ENCODE measurements at places on chromosomes 7 and 10.

- DNase-seq = no peak
Observed at GRCh38 chr10:22285130-22285529, 31.1 kb upstream of the COMMD3 start.

DNA sequence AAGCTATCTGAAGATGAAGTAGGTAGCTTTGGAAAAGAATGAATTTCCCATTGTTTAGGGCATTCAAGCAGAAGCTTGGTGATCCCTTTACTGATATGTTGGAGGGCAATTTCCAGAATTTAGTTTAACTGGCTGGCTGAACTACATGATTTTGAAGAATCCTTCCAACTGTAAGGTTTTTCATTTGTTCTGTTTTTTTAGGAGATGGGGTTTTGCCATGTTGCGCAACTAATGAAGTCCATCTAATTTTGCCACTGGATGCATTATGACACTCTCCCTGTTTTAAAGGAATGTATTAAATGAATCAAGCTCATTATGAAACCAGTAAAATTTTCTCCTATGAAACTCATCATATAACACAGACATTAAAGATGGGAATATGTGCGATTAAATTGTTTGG is 6.1 kb upstream of the DDX50 start:
- DNase-seq = no peak

DNA sequence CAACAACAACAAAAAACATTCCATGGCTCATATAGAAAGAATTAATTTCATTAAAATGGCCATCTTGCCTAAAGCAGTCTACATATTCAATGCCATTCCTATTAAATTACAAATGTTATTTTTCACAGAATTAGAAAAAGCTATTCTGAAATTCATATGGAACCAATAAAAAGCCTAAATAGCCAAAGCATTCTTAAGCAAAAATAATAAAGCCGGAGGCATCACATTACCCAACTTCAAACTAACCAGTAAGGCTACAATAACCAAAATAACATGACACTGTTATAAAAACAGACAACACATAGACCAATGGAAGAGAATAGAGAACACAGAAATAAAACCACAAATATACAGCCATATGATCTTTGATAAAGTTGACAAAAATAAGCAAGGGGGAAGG is 330.4 kb downstream of the KIF20B start:
- no peak for DNase-seq

DNA sequence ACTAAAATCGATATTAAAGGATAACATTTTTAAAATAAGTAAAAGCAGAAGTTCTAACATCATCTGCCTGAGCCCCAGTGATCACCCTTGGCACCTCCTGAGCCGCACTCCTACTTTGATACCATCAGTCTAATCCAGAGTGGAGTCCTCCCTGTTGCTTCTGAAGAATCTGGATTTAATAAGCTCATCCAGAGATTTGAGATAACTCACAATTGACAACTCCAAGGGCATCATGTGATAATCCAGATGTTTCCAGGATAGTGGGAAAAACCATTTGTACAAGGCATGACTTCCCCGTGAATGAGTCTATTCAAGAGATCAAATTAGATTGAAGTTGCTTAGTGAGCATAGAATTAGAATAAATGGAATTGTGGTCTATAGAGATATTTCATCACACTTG is 475.8 kb upstream of the C7orf33 start:
- DNase-seq = no peak

- no peak for DNase-seq
Observed at GRCh38 chr7:105230486-105230885, 158.2 kb downstream of the SRPK2 start.

GRCh38 chr7:16561943-16562342 is 35.3 kb downstream of the LRRC72 start:
- no peak for DNase-seq

- no peak for DNase-seq
Observed at GRCh38 chr10:103638948-103639347, 145.4 kb downstream of the NEURL1 start.

DNA sequence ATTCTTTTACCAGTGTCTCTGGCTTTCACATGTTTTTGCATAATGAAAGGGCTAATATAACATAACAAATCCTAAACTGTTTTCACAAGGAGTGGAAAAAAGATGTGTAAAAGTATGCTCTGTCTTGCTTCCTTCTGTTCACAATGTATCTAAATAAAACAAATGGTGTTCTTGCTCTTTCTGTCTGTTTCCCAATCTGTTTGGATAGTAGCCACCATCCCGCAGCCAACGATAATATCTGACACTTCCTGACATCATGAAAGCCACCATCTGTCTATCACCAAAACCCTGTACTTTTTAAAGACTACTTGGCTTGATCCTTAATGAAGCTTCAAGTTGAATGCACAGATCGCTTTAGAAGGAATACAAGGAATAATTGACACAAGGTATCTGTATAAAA is 246.2 kb downstream of the ETV1 start:
- peak; percentile 86 for DNase-seq

GRCh38 chr10:13885238-13885990 is 298.6 kb downstream of the PRPF18 start:
- DNase-seq = no peak

DNA sequence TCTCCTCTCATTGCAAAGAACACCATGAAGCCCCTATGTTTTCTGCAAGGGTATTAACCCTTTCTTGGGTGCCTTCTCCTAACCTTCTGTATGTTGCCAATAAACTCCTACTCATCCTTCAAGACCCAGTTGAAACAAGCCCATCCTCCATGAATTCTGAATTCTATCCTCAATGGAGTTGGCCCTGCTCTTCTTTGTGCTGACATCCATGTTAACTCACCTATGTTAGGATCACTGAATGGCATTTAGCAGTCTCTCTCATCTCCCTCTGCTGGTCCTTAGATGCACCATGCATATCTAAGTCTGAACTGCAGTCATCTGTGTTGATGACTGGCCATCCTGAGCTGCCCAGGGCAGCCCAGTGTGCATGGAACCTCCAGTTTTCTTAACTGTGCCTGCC is 129.8 kb downstream of the BUB3 start:
- DNase-seq = no peak
